Hypothalamus (tissue), 51 donors: ENCODE measurements at places on chromosomes 7 and 10.

GRCh38 chr10:73043319-73043718 lies 53.3 kb downstream of the P4HA1 start:
- DNase-seq, result no peak

DNA sequence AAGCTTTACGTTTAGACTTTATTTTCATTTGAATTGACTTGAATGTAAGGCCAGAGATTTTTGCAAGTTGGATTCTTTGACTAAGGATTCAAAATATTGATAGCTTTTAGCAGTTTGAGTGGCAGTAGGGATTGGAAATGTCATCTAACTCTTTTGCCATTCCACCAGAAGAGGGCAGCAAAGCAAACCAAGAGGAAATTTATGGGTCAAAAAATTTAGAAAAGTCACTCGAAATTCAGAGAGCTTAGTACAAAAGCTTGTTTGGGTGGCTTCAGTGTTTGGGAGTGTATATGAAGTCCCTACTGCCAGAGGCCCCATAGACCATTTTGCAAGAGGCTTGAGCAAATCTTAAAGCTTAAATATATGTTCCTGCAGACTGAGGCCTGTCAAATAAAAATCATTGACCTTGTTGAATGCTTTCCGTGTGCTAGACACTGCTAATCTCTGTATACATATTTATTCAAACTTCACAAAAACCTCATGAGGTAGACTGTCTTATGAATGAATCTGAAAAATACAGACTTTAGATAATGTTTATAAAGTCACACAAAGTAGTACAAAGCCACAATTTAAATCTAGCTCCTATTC lies 44.6 kb upstream of the RSBN1L start:
- no peak for DNase-seq

DNA sequence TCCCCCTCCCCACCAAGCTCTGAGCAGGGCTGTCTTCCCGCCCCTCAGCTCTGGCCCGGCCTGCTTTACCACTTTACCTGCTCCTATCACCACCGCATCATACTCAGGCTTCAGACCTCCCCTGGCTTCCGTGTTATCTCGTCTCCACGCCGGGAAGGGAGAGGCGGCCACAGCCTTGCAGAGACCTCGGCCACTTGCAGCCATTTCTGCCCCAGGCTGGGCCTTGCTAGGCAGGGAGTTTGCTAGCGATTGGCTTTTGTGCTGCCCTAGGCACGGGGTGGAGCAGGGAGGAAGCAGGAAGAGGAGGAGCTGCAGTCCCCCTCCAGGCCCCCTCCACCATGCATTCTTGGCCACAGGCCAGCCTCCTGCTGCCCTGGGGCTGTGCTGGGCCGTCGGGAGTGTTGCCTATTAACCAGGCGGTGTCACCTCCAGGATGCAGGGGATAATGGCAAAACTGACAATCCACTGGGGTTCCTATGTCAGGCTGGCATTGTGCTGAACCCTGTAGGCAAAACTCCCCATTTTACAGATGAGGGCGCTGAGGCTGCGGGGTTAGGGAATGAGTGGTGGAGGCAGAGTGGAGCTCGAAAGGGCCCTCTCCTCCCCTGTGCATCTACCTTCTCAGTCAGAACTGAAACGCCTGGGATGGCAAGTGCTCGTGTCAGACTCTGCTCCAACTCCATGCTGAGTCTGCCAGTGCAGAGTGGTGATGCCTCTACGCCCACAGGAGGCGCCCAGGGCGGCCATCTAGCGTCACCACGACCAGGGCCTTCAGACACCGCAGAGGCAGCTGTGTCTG lies at the start of gene PYROXD2:
PYROXD2 (minus strand) TSS at position 251 of the 799 bp plus-strand sequence; CDS start at position 204, 47 bp downstream.
- peak; percentile 62 for DNase-seq

GRCh38 chr10:50511492-50512213 lies 112.1 kb downstream of the SGMS1 start:
- DNase-seq, result no peak

GRCh38 chr10:61024151-61024855 lies 80.3 kb upstream of the RHOBTB1 start:
- no peak for DNase-seq

- DNase-seq, result no peak
These were observed 102.4 kb upstream of the CREB5 start for GRCh38 chr7:28309704-28310459.

DNA sequence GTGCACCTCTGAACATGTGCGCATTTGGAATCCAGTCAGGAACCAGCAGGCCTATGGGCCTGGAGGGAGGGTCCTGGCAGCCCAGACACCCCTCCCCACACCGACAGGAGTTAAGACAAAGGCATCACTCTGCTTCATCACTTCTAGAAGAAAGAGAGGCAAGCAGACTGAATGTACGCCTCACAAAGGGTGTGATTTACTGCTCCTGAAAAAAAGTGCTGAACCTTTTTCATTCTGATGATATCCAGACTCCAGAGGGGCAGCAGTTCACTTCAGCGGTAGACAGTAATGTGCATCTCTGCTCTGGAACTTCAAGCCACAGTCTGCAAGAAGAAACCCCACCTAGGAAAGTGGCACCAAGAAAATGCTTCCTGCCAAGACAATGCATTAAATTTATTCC lies 88.2 kb upstream of the TMEM72 start:
- no peak for DNase-seq

DNA sequence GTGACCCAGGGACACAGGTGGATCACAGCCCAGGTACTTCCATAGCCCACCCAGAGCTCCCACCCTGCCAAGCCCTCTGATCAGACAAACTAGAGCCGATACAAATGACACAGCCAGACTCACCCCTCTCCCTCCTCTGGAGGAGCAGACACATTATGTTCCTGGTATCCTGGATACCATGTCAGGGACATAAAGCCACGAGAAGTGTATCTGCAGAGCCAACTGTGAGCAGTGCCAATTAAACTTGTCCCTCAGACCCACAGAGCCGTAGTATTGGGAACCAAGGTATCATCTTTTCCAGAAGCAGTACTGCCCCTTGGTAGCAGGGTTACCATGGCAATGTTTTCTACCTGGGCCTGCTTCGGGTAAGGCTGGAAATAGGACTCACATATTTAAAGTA lies 47.3 kb upstream of the CPXM2 start:
- no peak for DNase-seq

- no peak for DNase-seq
These were observed 425.7 kb upstream of the GALNT17 start for GRCh38 chr7:70706204-70706603.

DNA sequence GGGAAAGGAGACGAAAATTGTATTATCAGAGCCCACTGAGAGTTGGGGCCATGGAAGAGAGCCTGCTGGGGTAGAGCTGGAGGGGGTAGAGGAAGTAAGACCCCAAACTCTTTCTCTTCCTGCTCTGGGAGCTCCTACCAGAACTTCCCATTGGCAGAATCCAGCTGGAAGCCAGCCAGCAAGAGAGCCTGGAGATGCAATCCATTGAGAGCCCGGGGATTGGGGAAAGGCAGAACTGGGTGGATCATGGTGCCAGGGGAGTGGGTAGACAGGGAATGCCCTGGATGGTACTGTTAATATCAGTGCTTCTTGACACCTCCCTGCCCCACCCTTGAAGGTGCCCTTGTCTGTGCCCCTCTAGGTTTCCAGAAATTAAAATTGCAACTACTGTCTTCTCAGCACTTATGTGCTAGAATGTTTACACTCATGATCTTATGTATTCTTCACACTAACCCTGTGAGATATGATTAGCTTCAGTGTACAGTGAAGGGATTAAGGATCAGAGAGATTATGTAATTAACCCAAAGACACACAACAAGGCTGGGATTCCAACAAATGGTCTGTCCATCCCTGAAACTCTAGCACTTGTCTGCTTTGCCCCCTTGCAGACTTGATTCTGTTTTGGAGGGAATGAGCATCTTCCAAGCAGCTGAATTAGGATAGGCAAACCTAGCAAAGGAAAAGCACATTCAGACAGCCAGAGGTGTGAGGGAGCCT lies 154.1 kb downstream of the C10orf105 start:
- no peak for DNase-seq

GRCh38 chr7:151895008-151895630 lies 18.2 kb upstream of the PRKAG2 start:
- no peak for DNase-seq

DNA sequence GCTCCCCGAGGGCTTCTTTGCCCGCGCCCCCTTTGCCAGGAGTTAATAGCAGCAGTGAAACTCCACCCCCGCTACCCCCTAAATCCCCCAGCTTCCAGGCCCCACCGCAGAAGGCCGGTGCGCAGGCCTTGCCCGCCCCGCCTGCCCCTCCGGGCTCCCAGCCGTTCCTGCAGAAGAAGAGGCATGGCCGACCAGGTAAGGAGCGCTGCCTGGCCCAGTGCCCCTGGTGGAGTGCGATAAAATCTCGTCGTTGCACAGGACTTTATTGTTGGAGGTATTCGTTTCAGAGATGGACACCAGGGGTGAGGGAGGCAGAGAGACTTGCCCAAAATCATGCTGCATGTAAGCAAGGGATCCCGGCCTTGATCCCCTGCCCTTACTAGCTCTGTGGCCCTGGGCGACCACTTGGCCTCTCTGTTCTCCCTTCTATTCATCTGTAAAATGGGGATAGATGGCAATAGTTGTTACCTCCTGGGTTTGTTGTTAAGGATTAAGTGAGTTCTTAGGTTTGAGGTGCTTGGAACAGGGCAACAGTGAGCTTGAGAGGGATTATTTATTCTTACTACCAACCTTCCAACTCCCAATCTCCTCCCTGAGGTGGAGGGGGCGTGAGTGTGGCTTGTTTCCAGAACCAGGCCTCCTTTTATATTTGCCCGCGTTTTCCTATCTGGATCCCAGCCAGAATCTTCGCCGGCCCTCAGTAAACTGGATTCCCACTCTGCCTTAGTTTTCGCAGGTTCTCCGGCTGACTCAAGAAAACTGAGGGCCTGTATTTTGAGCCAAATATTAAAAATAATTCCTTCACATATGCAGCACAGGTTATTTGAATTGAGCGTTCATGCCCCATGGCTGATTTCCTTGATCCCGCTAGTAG lies 78.3 kb downstream of the WIPF3 start:
- DNase-seq, result no peak

DNA sequence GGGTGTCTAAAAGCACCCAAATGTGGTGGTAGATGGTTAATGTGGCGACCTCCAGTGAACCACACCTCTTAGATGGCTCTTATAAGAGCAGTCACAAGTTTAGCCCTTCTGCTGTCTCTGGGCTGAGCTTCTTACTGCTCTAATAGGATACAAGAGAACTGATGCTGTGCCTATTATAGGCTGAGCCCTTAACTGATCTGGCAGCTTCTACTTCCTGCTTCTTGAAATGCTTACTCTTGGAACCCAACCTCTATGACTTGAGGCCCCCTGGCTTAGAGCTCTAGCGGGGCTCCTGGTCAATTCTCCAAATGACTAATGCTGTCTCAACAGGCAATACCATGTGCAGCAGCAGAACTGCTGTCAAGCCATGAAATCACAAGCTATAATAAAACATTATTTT lies 35.0 kb upstream of the LSM8 start:
- DNase-seq, result no peak

- DNase-seq, result no peak
These were observed 10.3 kb upstream of the IFIT1B start for GRCh38 chr10:89367529-89367928.

DNA sequence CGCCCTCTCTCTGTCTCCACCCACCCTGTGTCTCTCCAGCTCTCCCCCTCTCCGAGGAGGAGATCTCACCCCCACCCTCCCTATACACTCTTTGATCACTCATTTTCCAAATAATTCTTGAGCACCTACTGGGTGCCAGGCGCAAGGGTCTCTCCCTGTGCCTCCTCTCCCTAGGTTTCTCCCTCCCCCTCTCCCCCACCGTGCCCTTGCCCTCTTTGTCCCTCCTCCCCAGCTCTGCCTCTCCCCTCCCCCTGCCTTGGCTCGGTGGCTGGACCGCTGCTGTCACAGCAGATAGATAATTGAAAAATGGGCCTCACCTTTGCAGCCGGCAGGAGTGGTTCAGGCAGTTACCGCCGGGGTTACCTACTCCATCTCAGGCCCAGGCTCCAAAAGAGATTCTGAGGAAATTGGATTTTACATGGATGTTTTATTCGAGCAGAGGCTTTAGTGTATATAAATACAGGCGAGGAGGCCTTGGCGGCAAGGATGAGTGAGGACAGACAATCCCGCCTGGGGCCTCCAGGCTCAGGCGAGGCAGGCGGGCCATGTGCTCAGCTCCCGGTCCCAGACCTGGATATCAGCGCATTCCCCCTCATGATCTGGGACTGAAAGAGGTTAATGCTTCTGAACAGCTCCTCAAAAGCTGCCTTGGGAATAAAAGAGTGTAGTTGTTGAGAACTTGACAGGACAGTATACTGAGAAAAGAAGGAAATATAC lies 60.8 kb upstream of the BTRC start:
- no peak for DNase-seq

DNA sequence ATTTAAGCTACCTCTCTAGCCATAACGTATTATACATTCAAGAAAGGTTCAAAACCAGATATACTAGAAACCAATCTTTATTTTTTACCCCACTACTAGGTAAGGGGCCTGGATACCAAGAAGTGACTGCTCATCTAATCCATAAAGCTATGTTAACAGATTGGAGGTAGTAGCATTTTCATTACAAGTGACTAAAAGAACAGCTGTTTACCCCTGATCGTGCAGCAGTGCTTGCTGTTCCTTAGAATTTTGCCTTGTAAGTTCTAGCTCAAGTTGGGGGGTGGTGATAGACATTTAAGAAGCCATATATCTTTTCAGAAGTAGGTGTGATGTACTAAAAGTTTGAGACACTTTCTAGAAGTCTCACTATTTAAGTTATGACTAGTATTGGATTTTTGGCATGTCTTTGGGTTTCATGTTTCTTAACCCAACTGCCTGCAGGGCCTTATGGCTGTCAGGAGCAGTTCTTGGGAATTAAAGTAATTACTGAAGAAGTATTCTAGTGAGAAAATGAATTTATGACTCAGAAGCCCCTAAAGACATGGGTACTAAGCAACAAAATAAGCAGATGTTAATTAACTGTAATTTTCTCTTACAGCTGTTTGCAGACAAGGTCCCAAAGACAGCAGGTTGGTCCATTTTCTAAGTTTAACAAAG lies 2.3 kb downstream of the PPIA start:
- no peak for DNase-seq

DNA sequence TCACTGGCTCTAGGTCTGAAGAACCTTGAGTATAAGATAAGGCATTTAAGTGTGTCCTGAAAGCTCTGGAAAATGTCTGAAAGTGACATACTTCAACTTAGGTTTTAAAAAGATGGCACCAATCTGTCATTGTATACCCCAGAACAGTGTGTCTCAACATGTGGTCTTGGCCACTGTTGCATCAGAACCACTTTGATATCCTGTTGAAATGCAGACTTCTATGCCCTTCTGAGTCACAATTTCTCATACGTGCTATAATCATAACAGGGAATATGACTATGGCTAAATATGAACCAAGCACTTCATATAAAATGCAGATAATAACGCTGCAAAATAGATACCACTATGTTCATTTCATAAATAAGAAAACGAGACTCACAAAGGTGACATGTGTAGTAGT lies 38.0 kb upstream of the GPAM start:
- no peak for DNase-seq
